ENCODE measurements at places on chromosomes 6 and 20.

- no peaks in the 10 kb centered on the region for H3K4me1 ChIP-seq
- H3K36me3 ChIP-seq, result no peaks in the 10 kb centered on the region
- no peak overlapping the region for H3K4me3 ChIP-seq
- DNase-seq, result no peak
- peaks cover 19% of the 10 kb centered on the region for H3K27me3 ChIP-seq
These were observed 200.6 kb upstream of the MAP3K7 start for GRCh38 chr6:90787446-90787845.

GRCh38 chr6:90294614-90294988, 2.0 kb downstream of the BACH2 start:
- peaks cover 46% of the 10 kb centered on the region for H3K4me1 ChIP-seq
- peaks cover 31% of the 10 kb centered on the region for H3K36me3 ChIP-seq
- peak; percentile 67 for DNase-seq

- H3K36me3 ChIP-seq, result no peaks in the 10 kb centered on the region
- DNase-seq, result no peak
- peaks cover 10% of the 10 kb centered on the region for H3K4me1 ChIP-seq
These were observed at the start of gene FERMT1 for GRCh38 chr20:6122873-6123648. Gene FERMT1 (minus strand): TSS chr20:6123030. CDS start chr20:6119554, 3,476 bp downstream.

DNA sequence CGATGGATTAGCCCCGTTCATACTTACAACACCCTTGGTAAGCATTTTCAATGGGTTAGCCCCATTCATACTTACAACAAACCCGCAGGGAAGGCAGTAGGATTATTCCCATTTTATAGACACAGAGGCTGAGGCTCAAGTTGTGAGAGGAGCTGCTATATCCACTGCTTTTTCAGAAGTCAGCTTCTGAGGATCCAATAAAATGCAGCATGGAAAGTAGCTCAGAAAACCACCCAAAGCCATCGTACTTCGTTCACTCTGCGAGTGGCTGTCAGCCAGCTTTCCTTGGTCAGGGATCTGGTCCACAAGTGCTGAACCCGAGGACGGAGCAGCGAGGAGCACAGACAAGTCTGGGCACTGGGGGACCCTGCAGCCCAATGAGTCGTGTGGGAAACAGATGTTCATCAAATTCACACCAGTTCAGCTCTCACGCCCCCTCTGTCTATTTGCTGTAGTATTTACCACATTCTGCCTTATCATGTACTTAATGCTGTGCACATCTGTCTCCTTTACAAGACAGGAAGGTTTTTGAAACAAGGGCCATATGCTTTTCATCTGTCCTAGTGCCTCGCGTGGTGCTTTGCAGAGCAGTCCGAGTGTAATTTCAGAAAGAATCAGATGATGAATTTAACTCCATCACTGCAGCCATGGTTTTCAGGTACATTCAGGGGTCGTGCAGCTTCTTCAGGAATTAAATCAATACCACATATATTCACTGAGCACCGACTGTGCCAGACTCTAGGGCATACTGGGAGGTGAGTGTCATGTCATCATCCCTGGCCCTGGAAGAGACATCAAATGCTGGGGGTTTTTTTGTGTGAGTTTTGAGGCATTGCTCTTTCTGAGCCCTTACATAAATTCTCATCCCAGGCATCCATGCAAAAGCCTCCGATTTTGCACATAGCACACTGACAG, 256.9 kb downstream of the CDH26 start:
- H3K36me3 ChIP-seq, result no peaks in the 10 kb centered on the region
- peaks cover 4% of the 10 kb centered on the region for H3K4me1 ChIP-seq
- H3K27me3 ChIP-seq, result peaks cover 2% of the 10 kb centered on the region
- H3K27ac ChIP-seq, result no peak overlapping the region
- no peak overlapping the region for H3K4me3 ChIP-seq
- DNase-seq, result no peak

DNA sequence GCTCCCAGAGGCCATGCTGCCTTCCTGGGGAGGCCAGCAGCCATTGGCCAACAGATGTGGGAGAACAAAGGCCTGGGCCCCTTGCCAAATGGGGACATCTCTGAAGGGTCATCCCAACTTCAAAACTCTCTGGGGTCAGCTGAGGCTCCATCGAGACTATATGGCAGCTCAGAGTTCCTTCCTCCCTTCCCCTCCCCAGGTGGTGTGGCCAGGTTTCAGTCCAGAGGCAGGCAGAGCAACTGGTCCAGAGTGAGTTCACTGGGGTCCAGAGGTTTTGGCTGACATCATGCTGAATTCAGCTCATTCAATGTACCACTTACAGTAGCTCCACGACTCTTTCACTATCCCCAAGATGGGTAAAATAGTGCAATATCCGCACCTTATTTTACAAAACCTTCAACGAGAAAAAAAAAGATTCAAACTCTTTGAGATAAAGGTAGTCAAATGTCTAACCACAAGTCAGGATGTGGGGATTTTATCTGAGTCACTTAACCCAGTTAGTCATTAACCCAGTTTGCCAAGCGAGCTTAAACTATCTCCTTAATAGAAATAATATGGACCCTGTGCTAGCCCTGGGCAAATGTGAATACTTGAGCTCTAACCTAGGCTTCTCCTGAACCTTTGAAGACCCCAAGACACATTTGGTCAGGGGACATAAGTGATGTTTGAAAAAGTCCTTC, 108.4 kb upstream of the PLEKHG1 start:
- DNase-seq, result peak; percentile 18
- H3K27me3 ChIP-seq, result no peaks in the 10 kb centered on the region
- H3K4me1 ChIP-seq, result peaks cover 11% of the 10 kb centered on the region
- H3K4me3 ChIP-seq, result no peak overlapping the region
- H3K36me3 ChIP-seq, result peaks cover 2% of the 10 kb centered on the region

- no peak overlapping the region for H3K27ac ChIP-seq
- H3K4me3 ChIP-seq, result peak overlapping the region; percentile 37
- DNase-seq, result no peak
These were observed 123.2 kb downstream of the PRND start for GRCh38 chr20:4844751-4845465.

DNA sequence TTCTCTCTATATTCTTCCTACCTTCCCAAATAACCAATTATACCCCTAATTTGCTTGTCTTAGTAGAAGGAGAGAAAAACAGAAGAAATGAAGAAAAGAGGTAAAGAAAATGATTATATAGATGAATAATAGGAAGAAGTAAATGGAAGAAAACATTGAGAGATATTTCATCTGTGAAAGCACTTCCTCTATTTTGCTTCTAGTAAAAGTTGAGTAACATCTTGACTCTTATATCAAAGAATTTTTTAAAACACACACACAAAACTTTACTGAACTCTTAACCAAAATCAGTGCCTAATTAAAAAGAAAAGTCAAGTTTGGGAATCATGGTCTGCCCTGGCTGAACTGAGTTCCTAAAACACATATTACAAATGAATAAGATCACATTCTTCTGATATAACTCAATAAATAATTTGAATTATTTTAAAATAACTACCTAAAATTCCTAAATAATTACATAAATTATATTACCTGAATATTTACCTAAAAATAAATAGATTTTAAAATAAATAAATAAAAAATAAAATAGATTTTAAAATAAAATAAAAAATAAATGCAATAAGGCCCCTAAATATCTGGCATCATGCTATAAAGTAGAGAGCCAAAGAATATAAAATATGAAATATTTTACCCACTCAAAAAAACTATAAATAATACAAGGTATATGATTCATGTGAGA, 8.8 kb downstream of the SLC17A2 start:
- no peak for DNase-seq
- H3K27me3 ChIP-seq, result no peaks in the 10 kb centered on the region
- H3K4me3 ChIP-seq, result no peak overlapping the region

DNA sequence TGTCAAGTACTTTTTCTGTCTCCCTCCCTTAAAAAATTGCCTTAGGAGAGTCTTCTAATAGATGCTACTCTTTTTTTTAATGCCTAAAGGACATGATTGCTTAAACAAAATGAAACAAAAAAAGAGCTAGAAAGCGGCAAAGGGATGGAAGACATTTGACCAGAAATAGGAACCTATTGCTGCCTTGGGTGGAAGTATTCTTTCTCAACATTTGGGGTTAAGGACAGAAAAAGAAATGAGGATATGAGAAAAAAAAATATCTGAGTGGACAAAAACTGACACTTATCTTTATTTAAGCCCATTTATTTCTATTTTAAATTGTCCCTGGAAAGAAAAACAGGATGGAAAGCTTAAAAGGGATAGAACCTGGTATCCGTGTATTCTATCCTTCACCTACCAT, 664.9 kb upstream of the CITED2 start:
- no peak overlapping the region for H3K4me3 ChIP-seq
- no peaks in the 10 kb centered on the region for H3K27me3 ChIP-seq
- DNase-seq, result no peak
- H3K27ac ChIP-seq, result no peak overlapping the region
- H3K36me3 ChIP-seq, result no peaks in the 10 kb centered on the region
- no peaks in the 10 kb centered on the region for H3K4me1 ChIP-seq

GRCh38 chr6:158713469-158713868, 63.6 kb downstream of the SYTL3 start:
- H3K36me3 ChIP-seq, result peaks cover 60% of the 10 kb centered on the region
- H3K27ac ChIP-seq, result no peak overlapping the region
- DNase-seq, result no peak
- H3K27me3 ChIP-seq, result no peaks in the 10 kb centered on the region

DNA sequence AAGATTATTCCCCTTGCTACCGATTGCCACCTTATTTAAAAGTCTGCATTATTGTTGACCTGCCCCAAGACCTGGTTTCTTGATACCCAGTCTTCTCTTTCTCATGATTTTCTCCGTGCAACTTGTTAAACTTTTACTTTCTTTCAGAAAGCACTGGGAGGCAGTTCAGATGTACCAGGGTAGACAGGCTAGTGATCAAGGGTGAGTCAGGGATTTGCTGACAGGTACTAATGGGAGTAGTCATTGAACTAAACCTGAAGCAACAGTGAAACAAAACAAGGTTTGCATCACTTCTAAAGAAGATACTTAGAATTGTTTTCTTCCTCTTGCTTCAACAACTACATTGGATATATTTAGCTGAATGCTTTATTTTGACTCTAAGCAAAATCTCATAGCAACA, 124.4 kb downstream of the KCNQ5 start:
- no peak for DNase-seq
- no peaks in the 10 kb centered on the region for H3K4me1 ChIP-seq
- no peaks in the 10 kb centered on the region for H3K36me3 ChIP-seq
- no peak overlapping the region for H3K27ac ChIP-seq

- no peaks in the 10 kb centered on the region for H3K27me3 ChIP-seq
- no peaks in the 10 kb centered on the region for H3K36me3 ChIP-seq
- H3K4me3 ChIP-seq, result no peak overlapping the region
- no peak for DNase-seq
These were observed 545.6 kb downstream of the PKHD1 start for GRCh38 chr6:51541847-51542246.

- H3K36me3 ChIP-seq, result no peaks in the 10 kb centered on the region
- H3K4me1 ChIP-seq, result no peaks in the 10 kb centered on the region
- no peaks in the 10 kb centered on the region for H3K27me3 ChIP-seq
- H3K27ac ChIP-seq, result no peak overlapping the region
These were observed 462.9 kb downstream of the COL12A1 start for GRCh38 chr6:74742793-74743508.

GRCh38 chr6:108497883-108498282, 62.8 kb upstream of the FOXO3 start:
- no peaks in the 10 kb centered on the region for H3K4me1 ChIP-seq
- H3K27me3 ChIP-seq, result no peaks in the 10 kb centered on the region
- peak; percentile 34 for DNase-seq
- H3K36me3 ChIP-seq, result no peaks in the 10 kb centered on the region
- H3K4me3 ChIP-seq, result no peak overlapping the region
- no peak overlapping the region for H3K27ac ChIP-seq

GRCh38 chr6:153465050-153465449, 334.0 kb upstream of the RGS17 start:
- no peak overlapping the region for H3K27ac ChIP-seq
- H3K27me3 ChIP-seq, result no peaks in the 10 kb centered on the region
- DNase-seq, result no peak
- H3K36me3 ChIP-seq, result no peaks in the 10 kb centered on the region
- no peak overlapping the region for H3K4me3 ChIP-seq

- H3K27ac ChIP-seq, result no peak overlapping the region
- peaks cover 11% of the 10 kb centered on the region for H3K36me3 ChIP-seq
- H3K27me3 ChIP-seq, result no peaks in the 10 kb centered on the region
- H3K4me3 ChIP-seq, result no peak overlapping the region
- peaks cover 6% of the 10 kb centered on the region for H3K4me1 ChIP-seq
These were observed 94.4 kb upstream of the MAP7 start for GRCh38 chr6:136644597-136644952.

DNA sequence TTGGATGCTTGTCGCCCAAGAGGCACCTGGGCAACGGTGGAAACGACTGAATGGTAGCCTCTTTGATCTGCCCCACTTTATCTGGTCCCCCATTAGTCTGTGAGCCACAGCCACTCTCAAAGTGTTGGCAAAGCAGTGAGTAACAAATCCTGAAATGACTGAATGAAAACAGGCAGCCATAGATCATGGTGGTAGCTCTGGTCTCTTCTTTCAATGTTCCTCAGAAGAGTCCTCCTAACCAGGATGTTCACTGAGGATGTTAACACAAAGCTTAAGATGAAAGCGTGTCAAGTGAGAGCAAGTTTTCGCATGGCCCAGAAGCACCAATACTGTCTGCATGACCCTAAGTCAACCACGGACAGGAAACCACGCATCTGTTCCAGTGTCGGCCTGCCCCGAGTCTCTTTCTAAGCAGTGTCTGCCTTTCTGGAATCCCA, 107.3 kb downstream of the IRF4 start:
- H3K27me3 ChIP-seq, result no peaks in the 10 kb centered on the region
- DNase-seq, result peak; percentile 69
- H3K4me3 ChIP-seq, result peak overlapping the region; percentile 78
- H3K36me3 ChIP-seq, result peaks cover 42% of the 10 kb centered on the region
- peak overlapping the region; percentile 89 for H3K27ac ChIP-seq

DNA sequence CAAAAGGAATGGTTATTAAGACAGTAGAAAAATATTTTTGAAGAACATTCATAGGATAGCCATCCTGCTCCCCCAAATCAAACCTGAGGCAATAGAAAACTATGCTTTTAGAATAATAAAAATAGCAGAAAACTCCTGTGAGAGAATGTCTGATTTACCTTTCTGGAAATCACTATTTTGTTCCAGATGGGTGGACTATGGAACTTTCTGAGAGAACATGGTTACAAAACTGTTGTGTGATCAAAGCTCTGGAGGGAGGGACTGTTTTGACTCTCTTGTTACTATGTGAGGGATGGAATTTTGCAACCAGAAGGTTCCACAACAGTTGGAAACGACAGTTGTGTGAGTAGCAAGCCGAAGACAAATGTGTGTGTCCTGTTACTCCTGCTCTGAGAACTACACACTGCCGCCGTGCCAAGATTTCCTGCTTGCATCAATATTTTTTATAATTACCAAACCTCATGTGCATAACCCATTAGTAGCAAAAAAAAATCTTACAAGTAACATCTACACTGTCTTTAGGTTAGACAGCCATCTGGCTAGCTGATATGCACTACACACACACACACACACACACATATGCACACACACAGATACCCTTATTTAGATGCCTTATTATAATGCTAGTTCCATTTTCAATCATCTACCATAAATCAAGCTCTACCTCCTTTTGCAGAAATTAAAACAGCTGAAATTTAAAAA, 11.0 kb upstream of the HIVEP1 start:
- no peaks in the 10 kb centered on the region for H3K27me3 ChIP-seq
- H3K4me3 ChIP-seq, result no peak overlapping the region
- DNase-seq, result no peak
- no peak overlapping the region for H3K27ac ChIP-seq

- H3K4me1 ChIP-seq, result peaks cover 18% of the 10 kb centered on the region
- H3K36me3 ChIP-seq, result peaks cover 25% of the 10 kb centered on the region
- H3K4me3 ChIP-seq, result no peak overlapping the region
- no peaks in the 10 kb centered on the region for H3K27me3 ChIP-seq
- no peak overlapping the region for H3K27ac ChIP-seq
These were observed 65.2 kb upstream of the EDN3 start for GRCh38 chr20:59235226-59235625.

GRCh38 chr6:135282395-135282794, 101.3 kb downstream of the MYB start:
- H3K36me3 ChIP-seq, result peaks cover 8% of the 10 kb centered on the region
- peaks cover 2% of the 10 kb centered on the region for H3K27me3 ChIP-seq
- no peak overlapping the region for H3K4me3 ChIP-seq
- no peak for DNase-seq
- H3K27ac ChIP-seq, result no peak overlapping the region
